Bronchial epithelial cell (primary cell): ENCODE measurements at places on chromosomes 11 and 22.
A peak's percentile ranks its signal among the peaks of the same experiment; 100 is the strongest.

- DNase-seq: peak; percentile 28
Observed at GRCh38 chr11:76234416-76235232, 28.3 kb upstream of the WNT11 start.

DNA sequence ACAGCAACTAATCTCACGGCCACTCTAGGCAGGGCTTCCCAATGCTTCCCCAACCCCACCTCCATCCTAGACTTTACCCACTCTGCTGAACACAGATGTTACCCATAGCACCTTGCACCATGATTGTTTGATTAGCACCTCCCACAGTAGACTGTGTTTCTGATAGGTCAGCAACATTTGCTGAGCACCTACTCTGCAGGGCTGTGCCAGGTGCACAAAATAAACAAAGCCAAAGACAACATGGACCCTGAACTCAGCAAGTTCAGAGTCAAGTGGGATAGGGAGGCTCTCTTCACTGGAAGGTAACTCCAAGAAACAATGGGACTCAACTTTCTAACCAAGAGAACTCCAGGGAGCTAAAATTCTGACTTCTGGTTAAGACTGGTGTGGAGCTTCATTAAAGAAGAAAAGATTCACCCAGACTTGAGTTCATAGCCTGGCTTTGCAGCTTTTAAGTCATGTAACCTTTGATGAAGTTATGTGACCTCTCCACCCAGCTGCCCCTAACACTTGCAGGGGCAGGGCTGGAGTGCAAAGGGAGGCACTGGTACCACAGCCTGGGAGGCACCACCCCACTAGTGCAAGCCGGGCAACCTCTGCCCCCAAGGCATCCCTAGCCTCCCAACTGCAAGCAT is 6.7 kb upstream of the RTN4RL2 start:
- no peak for DNase-seq

- no peak for DNase-seq
Observed at GRCh38 chr22:38417252-38418060, 37.5 kb downstream of the KCNJ4 start.

- DNase-seq: peak; percentile 52
Observed at GRCh38 chr11:128621601-128622501, 34.5 kb upstream of the ETS1 start.

- no peak for DNase-seq
Observed at GRCh38 chr11:128882451-128882850, 8.7 kb upstream of the KCNJ5 start.

DNA sequence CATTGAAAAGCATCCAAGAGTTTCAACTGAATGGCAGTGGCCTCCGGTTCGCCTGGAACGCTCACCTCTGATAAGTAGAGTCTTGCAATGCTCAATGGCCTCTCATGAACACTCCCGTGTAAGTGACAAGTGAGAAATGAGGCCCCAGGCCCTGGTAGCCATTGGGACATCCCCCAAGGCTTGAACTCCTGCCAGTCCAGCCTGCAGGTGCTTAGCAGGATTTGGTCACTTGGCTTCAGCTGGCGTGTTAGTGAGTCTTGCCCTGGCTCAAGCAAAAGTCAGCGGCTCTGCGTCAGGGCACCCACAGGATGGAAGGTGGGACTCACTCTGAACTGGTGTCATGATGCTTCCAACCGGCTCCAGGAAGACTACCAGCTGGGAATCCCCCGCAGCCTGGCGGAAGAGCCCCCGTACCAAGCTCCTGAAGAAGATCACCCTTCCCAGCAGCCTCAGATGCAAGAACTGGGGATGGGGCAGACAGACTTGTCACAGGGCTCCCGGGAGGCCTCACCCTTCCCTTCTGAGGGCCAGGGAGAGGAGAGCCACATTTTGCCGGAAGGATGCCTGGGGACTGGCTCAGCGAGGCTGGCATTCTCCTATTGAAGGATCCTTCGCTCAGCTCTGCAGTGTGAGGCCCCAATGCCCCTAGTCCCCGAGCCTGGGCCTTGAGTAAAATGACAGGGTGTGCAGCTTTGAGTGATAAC is 19.3 kb downstream of the MB start:
- DNase-seq: no peak

DNA sequence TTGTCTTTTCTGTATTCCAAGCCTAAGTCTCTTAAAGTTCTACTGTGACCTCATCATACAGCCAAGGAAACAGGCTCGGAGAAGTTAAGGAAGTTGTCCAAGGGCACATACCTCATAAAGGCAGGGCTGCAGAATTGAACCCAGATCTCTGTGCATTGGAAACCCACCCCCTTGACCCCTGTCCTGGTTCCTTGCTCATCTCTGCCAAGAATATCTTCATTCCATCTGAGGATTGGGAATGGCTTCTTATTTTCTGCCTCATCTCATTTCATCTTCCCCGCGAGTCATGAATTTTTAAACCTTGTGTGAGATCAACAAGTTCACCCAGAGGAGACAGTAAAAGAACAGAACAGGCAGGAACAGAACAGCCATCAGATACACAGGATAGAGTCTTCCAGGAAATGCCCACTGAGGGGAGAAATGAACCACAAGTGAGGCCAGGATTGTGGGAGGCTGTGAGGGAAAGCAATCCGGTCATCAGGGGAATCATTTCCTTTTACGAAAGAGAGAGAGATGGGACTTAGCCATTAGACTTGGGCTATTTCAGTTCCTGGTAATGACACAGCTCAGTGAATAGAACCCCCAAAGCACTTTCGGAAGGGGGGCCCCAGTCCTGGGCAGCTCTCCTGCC is 34.4 kb upstream of the LRRC10B start:
- DNase-seq: no peak

DNA sequence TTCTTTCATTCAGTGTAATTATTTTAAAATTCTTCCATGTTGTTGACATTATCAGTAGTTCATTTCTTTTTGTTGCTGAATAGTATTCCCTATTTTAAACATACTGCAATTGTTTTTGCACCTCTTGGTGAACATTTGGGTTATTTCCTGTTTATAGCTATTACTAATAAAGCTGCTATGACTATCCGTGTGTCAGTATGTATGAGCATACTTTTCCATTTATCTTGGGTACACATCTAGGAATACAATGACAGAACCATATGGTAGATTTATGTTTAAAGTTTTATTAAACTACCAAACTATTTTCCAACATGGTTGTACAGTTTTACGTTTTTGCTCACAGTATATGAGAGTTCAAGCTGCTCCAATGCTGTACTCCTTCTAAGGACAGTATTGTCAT is 22.0 kb upstream of the FIBIN start:
- DNase-seq: peak; percentile 70

DNA sequence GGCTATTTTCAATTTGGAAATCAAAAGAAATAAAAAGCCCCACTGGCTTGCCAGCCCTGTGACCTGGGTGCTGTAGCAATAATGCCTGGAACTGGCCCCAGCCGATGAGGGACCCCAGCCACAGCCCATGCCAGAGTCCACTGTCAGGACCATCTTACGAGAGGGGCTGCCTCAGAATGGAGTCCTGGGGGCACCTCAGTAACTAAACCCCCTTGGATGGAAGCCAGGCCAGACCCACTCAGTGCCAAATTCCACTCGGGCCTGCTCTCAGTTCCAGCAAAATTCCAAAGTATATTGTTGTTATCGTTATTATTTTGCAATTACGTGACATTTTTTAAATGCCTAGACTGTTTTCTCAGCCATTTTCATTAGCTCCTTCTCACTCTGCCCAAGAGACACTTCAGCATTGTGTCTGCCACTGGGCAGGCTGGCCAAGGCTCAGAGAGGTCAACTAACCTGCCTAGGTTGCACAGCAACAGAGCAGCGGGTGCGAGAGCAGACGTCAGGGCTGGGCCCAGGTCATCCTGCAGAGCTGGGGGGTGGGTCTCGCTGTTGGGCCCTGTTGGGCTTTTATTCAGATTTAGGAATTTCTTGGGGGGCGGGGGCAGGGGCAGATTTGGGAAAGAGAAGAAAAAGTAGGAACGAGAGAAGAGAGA is 19.5 kb downstream of the CDKN1C start:
- no peak for DNase-seq

DNA sequence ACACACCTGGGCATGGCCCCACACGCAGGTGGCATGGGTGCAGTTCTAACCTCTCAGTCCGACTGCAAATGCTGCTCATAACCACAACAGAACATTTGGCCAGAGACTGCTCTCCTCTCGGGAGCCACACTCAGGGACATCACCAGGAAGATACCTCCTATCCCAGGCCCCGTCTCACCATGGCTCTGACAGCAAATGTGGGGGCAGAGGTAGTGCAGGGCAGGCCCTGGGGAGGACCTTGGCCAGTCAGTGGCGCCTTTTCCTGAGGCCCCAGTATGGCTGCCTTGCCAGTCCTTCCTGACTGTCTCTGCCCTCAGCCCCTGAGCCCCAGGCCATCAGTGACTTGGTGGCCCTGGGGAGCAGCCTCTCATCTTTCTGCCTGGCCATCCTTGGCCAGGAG is 2.8 kb downstream of the KRTAP5-6 start:
- no peak for DNase-seq

DNA sequence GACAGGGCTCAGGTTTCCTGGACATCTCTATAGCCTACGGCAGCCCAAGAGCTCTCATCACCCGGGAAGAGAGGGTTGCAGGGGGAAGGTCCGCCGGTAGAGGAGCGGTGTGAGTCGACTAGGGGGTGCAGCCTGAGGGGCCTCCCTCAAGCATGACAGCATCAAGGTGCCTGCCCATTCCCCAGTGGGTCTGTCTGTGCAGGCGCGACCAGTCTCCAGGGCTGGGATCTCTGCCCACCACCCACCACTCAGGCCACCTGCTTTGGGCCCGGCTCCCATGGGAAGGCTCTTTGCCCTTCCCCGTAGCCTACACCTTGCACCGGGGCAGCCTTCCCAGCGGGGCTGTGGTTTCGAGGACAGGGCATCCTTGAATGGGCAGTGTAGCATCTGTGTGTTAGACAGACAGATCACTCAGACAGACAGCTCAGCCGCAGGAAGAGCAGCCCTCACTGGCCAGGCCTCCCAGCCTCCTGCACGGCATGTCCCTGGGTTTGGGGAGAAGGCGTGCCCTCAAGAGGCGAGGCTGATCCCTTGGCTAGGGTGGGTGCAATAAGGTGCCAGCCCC is 29.2 kb downstream of the CERK start:
- no peak for DNase-seq

DNA sequence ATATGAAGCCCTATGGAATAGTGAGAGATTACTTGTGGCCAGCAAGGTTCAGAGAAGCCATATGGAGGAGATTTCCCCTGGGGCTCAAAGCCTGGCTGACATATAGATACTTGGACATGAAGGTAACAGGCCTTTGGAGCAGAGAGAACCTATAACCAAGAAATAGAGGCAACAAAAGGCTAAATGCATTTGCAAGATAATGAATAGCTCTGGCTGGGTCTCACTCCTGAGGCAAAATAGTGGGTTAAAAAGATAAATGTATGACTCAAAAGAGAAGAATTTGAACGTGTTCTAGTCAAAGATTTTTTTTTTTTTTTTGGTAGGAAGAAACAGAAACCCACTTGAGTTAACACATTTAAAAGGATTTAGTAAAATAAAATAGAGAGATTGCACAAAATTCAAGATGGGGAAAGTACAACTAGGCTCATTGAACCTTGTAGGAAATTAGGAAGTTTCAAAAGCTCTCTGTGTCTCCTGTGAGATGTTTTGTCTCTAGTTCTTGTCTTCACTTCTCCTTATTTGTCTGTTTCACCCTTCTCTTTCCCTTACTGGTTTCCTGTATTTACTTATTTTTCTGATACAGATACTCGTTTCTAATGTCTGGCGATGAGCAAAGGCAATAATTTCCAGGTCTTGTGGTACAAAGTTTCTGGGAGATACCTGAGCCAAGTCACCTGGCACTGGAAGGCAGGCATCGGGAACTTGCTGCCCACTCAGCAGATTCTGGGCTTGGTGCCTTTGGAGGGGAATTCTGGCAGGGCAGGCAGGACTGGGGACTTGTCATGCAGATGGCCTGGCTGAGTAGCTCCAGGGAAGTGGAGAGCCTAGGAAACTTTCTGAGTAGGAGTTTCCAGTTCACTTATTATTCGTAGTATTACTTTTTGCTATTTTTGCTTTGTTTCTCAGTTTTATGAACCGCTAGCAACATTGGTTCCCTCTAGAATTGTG is 49.2 kb upstream of the SESN3 start:
- peak; percentile 64 for DNase-seq

DNA sequence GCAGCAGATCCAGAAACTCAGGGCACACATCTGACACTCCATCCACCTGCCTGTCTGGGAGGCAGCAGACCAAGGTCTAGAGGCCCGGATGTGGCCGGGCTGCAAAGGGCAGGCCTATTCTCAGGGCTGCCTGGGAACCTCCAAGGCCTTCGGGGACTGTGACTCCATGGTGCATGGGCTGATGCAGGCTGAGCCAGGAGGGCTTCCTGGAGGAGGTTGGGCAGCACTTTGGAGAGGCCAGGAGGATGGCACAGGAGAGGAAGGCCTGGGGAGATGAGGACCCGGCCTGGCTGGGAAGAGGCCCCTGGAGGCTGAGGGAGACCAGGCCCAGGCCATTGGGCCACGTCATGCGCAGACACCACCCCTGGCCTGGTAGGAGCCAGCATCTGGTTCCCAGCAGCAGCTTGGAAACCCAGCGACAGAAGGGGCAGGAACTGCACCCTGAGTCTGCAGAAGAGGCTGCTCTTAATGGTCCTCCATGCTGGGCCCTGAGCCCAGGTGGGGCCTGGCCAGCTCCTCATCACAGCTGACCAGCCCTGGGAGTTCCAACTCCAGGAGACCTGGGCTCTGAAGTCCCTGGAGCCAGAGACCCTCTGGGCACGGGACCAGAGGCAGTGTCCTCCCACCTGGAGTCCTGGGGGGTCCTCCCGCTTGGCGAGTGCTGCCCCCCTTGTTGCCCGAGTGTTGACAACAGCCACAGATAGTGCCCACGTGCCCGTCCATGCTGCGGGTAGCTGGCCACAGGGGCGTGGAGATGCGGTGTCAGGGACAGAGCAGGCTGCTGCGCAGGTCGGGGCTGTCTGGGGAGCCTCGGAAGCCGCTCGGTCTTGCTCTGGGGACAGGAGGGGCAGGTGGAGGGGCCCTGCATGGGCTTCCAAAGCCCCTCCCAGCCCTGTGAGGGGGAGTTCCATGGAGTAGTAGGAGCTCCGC is 5.5 kb downstream of the PHLDA2 start:
- DNase-seq: no peak

DNA sequence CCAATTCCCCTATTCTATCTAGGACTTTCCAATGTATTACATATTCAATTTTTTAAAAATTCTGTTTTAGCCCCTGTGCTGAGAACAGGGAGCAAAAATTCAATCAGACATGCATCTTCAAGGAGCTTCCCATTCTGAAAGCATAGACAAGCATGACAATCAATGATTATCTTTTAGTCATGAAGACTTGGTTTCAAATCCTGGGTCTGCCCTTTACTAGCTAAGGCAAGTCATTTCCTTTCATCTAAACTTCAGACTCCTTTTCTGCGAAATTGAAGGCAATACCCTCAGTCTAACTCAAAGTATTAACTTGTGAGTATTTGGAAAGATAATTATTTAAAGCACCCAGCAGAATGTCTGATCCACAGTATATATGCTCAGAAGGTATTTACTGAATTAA is 24.1 kb downstream of the PAK1 start:
- DNase-seq: no peak

GRCh38 chr22:37269936-37270678 is 12.2 kb upstream of the CYTH4 start:
- no peak for DNase-seq

- DNase-seq: no peak
Observed at GRCh38 chr11:8392166-8392565, 128.5 kb upstream of the LMO1 start.

GRCh38 chr22:37508431-37508992 is 10.7 kb downstream of the CARD10 start:
- DNase-seq: no peak

- peak; percentile 4 for DNase-seq
Observed at GRCh38 chr11:116357784-116358544, 414.8 kb downstream of the BUD13 start.
